Activated T-helper 1 cell treated with anti-CD3 and anti-CD28 coated beads, Interleukin-12 subunit alpha, Interleukin-12 subunit beta, Interleukin-2, Interleukin-4 antibody, amounts not matched to agents 30 ng/mL and 10 ng/mL and 1 ng/mL, durations not matched to agents 14 hours and 24 hours and 36 hours (primary cell): ENCODE measurements at places on chromosomes 7 and 10. TPM values are rescaled to one million over a fixed set of nuclear protein-coding genes. Genes with fewer than 3 reads are reported as not detected.

- DNase-seq = peak; percentile 47
Observed at GRCh38 chr7:151276666-151277590, 28.4 kb upstream of the SMARCD3 start.

GRCh38 chr7:137591421-137591837 lies 247.9 kb upstream of the PTN start:
- no peak for DNase-seq

The PNLIPRP2 gene
- total RNA-seq = not detected in 2 replicates

DNA sequence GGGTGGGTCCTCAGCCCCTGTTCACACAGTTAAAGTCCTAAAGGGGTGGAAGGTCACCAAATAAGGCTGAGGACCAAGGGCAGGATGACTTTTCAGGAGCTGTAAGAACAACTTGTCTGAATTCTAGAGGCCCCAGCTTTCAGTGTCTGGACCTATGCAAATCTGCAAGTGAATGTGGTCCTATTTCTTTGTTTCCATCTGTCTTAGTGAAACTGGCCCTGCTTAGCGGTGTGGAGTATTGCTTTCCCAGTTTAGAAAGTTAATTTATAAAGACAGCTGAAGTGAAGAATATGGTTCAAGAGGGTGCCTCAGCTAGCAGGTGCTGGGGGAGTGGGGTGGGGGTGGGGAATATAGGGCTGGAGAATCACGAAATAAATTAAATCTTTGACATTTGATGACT lies 40.1 kb downstream of the HHEX start:
- DNase-seq = no peak

GRCh38 chr10:114905450-114905849 lies 32.5 kb upstream of the TRUB1 start:
- DNase-seq = no peak

DNA sequence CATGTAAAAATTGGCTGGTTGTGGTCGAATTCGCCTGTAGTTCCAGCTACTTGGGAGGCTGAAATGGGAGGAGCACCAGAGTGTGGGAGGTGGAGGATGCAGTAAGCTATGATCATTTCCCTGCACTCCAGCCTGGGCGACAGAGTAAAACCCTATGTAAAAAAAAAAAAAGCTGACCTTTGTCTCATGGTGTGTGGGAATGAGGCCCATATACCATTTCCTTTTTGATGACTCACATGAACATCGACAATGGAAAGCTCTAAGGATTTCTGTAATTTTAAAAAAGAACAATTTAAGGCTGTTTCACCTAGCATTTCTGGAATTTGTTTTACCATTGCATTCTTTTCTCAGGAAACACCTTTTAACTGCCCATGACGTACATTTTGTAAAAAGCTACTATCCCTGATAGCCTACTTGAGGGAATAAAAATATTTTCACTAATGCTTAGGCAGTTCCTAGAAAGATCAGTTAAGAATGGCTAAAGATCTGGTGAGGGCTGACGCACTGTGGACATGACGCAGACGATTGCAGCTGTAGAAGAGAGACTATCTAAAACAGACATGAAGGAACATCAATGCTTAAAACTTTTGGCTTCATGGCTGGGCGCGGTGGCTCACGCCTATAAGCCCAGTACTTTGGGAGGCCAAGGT lies 400.6 kb upstream of the IGFBP3 start:
- no peak for DNase-seq

DNA sequence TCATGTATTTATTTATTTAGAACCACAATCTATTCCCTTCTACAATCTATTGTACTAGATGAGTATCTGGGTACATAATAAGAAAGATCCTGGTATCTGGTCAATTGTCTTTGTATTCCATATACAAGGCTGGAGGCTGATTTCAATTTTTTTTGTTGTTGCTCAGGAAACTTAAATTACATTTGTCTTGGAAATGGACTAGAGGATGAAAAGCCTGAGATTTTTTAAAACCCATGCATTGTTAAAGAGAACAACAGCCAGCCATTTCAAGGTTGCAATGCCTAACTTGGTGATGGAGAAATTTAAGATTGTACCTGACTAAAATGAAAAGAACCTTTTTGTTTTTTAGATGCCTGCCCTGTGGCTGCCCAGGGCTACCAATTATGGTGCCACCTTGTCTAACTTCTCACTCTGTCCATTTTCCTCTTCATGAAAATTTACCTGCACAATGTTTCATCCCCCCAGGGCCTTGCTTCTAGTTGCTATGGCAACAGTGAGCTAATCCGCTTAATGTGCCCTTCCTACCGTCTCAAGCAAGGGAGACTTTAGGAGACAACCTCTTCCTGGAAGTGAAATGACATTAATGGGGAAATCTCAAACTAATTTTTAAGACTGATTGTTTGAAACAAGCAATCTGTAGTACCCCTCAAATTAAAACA lies 203.7 kb upstream of the PHYHIPL start:
- DNase-seq = no peak

The FFAR4 gene
- total RNA-seq = not detected in 2 replicates

GRCh38 chr7:36583318-36583717 lies 141.0 kb downstream of the AOAH start:
- DNase-seq = no peak

GRCh38 chr7:39616138-39616537 lies 7.2 kb upstream of the RALA start:
- no peak for DNase-seq

DNA sequence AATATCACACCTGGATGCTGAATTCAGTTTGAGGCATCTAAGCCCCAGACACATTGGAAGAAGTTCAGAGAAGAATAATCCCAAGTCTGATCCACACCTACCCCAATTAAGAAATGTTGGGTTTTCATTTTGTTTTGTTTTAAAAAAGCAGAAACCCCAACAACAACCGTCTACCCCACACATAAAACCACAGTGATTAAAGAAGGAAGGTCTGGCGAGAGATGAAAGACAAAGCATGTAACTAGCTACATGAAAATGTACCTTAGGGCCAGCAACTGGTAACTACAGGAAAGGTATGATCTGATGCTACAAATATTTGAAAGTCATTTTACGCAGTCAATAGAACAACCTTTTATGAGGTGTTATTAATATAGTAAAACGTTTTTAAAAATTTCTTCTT lies 1112.3 kb downstream of the GATA3 start:
- no peak for DNase-seq

GRCh38 chr10:69451209-69451783 lies at the start of gene TSPAN15:
Gene TSPAN15 (plus strand): TSS chr10:69451465. CDS start chr10:69451595, 130 bp downstream.
- DNase-seq = peak; percentile 80

The DGKB gene
- total RNA-seq = not detected in 2 replicates

GRCh38 chr7:17274551-17275245 lies 23.8 kb upstream of the AHR start:
- no peak for DNase-seq

The ZNF239 gene
- 1.4 and 1.7 TPM in 2 replicates for total RNA-seq

The ASB15 gene
- total RNA-seq = not detected in 2 replicates

DNA sequence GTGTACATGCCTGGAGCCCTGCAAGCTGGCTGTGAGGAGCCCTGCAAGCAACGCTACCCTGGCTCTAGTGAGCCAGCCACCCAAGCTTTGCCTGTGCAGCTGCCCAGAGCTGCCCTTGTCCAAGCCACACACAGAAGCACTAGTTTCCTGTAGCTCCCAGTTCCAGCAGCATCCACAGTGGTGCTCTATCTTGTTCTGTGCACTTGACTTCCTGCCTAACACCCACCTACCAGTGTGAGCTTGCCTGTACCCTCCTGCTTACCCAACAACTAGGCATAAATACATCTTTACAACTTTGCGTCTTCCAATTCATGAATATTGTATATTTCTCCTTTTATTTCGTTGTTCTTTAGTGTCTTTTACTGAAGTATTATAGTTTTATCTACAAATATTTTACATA lies 32.2 kb upstream of the ZNF518A start:
- DNase-seq = no peak

GRCh38 chr10:62583876-62584615 lies 209.9 kb downstream of the ZNF365 start:
- no peak for DNase-seq

The CAMK1D gene
- 6.8 and 7.4 TPM in 2 replicates for total RNA-seq

The TET1 gene
- 0.71 and 0.73 TPM in 2 replicates for total RNA-seq

DNA sequence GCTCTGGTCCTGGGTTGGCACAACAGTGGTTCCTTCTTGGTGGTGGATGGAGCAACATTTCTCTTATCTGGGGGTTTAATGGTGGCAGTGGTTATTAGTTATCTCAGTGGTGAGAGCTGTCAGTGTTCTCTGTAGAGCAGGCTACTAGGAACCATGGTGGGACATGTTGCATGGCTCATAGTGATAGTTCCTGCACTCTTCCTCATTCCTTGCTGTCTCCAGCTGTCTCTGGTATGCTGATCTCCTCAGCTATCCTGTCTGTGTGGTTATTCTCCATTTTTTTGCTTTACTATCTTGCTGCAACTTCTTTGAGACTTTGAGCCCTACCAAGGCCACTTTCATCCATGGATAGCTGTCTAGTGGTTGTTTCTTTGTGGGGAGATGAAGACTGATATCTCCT lies 44.0 kb downstream of the CCDC7 start:
- DNase-seq = no peak
